ENCODE measurements at places on chromosomes 7 and 10.

GRCh38 chr7:103077318-103077717, 2.4 kb downstream of the ARMC10 start:
- H3K36me3 ChIP-seq = peaks cover 25% of the 10 kb centered on the region
- no peak for DNase-seq
- no peaks in the 10 kb centered on the region for H3K27me3 ChIP-seq
- H3K4me1 ChIP-seq = peaks cover 16% of the 10 kb centered on the region
- no peak overlapping the region for H3K4me3 ChIP-seq
- no peak overlapping the region for H3K27ac ChIP-seq

DNA sequence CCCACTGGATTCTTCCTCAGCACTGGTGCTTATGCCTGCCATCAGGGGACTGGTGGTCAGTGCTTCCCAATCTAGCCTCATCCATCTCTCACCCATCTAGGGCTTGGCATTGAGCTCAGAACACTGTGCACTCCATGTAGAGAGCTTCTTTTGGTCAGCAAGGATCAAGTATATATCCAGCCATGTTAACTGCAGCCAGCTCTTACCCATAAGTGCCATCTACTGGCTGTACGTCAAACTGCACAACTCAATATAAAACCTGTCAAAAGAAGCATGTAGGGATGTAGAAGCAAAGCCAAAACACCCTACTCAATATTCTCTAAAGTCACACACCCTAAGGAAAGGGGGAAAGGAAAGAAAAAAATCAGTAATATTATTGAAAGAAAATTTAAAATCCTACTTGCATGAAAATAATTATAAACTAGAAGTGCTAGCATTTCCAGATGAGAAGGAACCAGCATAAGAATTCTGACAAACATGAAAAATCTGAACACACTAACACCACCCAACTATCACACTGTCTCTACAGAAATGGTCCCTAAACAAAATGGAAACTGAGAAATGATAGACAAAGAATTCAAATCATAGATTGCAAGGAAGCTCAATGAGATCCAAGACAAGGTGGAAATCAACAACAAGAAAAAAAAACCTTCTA, 531.1 kb upstream of the STEAP1 start:
- no peak for DNase-seq
- no peaks in the 10 kb centered on the region for H3K27me3 ChIP-seq
- H3K36me3 ChIP-seq = no peaks in the 10 kb centered on the region
- H3K4me1 ChIP-seq = no peaks in the 10 kb centered on the region
- H3K4me3 ChIP-seq = no peak overlapping the region

GRCh38 chr7:120774481-120774880, 83.5 kb downstream of the TSPAN12 start:
- no peak overlapping the region for H3K4me3 ChIP-seq
- no peaks in the 10 kb centered on the region for H3K4me1 ChIP-seq
- no peak overlapping the region for H3K27ac ChIP-seq

DNA sequence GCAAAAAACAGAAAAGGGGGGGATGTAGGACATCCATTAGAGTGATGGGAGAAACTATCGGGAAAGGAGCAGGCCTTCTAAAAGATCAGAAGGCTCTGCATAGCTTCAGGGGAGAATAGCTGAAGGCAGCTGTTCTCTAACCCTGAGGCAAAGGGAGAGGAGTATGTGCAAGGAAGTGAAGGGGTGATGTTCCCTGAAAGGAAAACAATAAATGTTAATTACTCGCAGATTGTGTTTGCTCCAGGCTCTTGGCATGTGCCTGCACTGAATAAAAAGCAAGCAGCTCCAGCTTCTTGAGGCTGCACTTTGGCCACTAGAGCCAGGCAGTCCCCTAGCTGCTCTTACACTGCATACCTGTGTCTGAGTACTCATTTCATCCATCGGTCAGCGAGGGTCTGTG, 14.4 kb upstream of the STARD3NL start:
- no peaks in the 10 kb centered on the region for H3K36me3 ChIP-seq
- no peak for DNase-seq
- no peak overlapping the region for H3K4me3 ChIP-seq
- no peak overlapping the region for H3K27ac ChIP-seq

GRCh38 chr10:119408969-119409371, 133.5 kb downstream of the RGS10 start:
- H3K27me3 ChIP-seq = no peaks in the 10 kb centered on the region
- H3K27ac ChIP-seq = no peak overlapping the region
- peaks cover 17% of the 10 kb centered on the region for H3K36me3 ChIP-seq

GRCh38 chr7:93828260-93828659, 62.3 kb downstream of the TFPI2 start:
- H3K27ac ChIP-seq = no peak overlapping the region
- H3K36me3 ChIP-seq = no peaks in the 10 kb centered on the region
- no peaks in the 10 kb centered on the region for H3K4me1 ChIP-seq

- peaks cover 29% of the 10 kb centered on the region for H3K4me1 ChIP-seq
- peak overlapping the region; percentile 66 for H3K4me3 ChIP-seq
Measured at GRCh38 chr7:92755680-92756079, 80.7 kb downstream of the CDK6 start.

DNA sequence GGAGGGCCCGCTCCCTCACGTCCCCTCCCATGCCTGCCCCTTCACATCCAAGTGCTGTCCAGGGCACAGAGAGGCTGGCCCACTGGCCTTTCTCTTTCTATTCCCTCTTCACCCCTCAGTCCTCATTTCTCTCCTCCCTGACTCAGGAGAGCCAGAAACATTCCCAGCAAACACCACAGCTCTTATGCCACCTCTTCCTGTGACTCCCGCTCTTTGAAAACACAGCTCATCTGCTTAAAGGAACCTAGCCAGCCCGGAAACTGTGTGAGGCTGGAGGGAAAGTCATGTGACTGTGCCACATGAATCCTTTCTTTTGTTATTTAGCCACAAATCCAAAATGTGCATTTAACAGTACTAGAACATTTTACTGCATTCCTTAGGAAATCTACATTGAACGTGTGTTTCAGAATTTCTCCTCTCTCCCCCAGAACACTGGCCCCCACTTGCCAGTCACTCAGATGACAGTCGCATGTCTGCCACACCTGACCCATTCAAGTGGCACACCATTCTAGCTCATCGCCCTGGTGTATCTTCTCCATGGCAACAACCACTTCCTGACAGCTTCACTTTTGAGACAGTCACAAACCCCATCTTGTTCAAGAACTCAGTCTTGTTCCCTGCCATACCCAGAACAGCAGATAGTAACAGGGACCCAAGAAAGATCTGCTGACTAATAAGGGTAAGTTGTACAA, 42.8 kb downstream of the GRB10 start:
- H3K4me1 ChIP-seq = peaks cover 9% of the 10 kb centered on the region
- H3K4me3 ChIP-seq = peak overlapping the region; percentile 39
- H3K27ac ChIP-seq = peak overlapping the region; percentile 52
- peak; percentile 9 for DNase-seq

DNA sequence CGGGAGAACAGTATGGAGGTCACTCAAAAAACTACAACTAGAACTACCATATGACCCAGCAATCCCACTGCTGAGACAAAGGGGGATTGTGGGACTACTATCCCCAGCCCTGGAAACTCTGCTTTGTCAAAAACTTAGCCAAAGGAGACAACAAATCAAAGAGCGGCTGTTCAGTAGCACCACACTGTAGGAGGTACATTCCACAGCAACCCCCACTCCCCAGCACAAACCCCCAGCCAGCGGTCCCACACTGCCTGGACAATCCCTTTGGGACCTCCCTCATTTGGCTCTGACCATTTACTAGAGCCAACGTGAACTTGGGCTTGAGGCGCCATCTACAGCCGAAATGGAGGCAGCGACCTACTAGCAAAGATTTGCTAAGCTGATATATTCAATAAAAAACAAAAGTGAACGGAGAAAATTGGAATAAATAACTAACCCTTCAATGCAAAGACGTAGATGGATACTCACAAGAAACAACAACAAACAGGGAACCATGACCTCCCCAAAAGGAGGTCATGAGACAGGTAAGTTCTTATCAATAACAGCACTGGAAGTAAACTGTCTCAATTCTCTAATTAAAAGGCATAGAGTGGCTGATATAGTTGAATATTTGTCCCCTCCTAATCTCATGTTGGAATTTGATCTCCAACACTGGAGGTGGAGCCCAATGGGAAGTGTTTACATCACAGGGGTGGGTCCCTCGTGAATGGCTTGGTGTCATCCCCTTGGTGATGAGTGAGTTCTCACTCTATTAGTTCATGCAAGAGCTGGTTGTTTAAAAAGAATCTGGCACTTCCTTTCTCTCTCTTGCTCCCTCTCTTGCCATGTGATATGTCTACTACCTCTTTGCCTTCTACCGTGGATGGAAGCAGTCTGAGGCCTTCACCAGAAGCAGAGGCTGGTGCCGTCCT, 119.0 kb upstream of the KCNMA1 start:
- no peak overlapping the region for H3K4me3 ChIP-seq
- H3K27me3 ChIP-seq = peaks cover 7% of the 10 kb centered on the region
- no peak for DNase-seq
- H3K4me1 ChIP-seq = no peaks in the 10 kb centered on the region
- H3K36me3 ChIP-seq = no peaks in the 10 kb centered on the region

DNA sequence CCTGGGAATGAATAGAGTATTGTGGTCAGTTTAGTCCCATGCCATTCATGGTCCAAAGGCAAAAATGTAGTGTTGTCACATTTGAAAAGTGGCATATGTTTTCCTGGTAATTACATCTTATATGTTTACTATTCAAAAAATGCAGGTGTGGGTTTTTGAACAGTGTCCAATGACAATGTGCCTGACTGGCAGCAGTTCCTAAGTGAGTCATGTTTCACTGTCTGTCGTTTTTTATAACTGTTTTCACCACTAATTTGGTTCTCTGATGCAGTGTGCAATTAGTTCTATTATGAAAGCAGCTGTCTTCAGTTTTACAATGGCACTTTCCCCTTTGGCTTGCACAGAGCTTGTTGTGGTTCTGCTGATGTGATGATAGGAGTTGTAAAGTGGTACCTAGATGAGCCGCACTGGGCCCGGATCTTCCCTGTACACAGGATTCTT, 162.3 kb downstream of the SEM1 start:
- H3K27me3 ChIP-seq = peaks cover 4% of the 10 kb centered on the region
- H3K4me1 ChIP-seq = no peaks in the 10 kb centered on the region
- DNase-seq = no peak
- no peak overlapping the region for H3K4me3 ChIP-seq

GRCh38 chr7:96287132-96287531, 34.8 kb downstream of the SLC25A13 start:
- no peaks in the 10 kb centered on the region for H3K27me3 ChIP-seq
- peak overlapping the region; percentile 15 for H3K4me3 ChIP-seq
- H3K36me3 ChIP-seq = peaks cover 68% of the 10 kb centered on the region
- H3K27ac ChIP-seq = peak overlapping the region; percentile 57
- peak; percentile 40 for DNase-seq
- H3K4me1 ChIP-seq = peaks cover 48% of the 10 kb centered on the region

DNA sequence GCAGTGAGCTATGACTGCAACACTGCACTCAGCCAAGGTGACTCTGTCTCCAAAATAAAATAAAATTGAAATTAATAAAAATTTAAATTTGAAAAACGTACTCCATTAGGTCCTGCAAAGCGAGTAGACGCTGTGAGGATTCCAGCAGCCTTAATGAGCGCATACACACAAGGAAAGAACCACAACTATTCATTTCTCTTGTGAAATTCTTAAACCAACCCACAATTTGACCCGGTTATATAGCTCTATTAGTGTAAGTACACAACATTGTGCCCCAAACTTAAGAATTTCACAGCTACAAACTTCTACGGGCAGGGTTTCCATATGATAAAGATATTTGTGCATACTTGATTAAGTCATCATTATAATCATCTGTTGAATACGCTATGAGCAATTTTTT, 84.4 kb downstream of the PARD3 start:
- H3K36me3 ChIP-seq = no peaks in the 10 kb centered on the region
- no peaks in the 10 kb centered on the region for H3K4me1 ChIP-seq
- no peaks in the 10 kb centered on the region for H3K27me3 ChIP-seq
- no peak overlapping the region for H3K27ac ChIP-seq
- H3K4me3 ChIP-seq = no peak overlapping the region
- no peak for DNase-seq

GRCh38 chr7:102125127-102125596, 161.5 kb upstream of the SH2B2 start:
- H3K4me1 ChIP-seq = peaks cover 12% of the 10 kb centered on the region
- H3K27me3 ChIP-seq = no peaks in the 10 kb centered on the region
- peak; percentile 6 for DNase-seq
- H3K36me3 ChIP-seq = peaks cover 16% of the 10 kb centered on the region
- no peak overlapping the region for H3K4me3 ChIP-seq

DNA sequence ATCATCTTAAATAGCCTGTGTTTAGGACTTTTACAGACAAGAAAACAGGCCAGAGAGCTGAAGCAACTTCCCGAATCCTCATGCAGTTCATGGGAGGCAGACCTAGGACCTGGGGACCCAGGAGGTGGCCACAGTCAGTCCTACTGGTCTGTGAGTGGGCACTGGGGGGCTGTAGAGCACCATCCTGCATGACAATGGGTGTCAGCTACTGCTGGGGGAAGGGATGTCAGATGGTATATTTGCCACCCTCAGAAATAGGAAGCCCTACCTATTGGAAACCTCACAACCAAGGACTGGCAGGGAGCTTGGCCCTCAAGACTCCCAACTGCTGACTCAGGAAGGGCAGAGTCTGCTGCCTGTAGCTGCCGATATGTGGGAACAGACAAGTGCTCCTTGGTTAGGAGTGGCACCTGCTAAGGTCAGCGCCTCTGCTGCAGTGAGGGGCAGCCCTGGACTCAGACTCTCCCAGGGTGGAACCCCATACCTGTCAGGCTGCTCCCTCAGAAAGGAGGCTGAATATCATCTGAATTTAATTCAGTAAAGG, 29.7 kb downstream of the OGDH start:
- peaks cover 63% of the 10 kb centered on the region for H3K4me1 ChIP-seq
- no peak overlapping the region for H3K4me3 ChIP-seq
- peaks cover 21% of the 10 kb centered on the region for H3K36me3 ChIP-seq
- DNase-seq = no peak
- peak overlapping the region; percentile 100 for H3K27ac ChIP-seq

DNA sequence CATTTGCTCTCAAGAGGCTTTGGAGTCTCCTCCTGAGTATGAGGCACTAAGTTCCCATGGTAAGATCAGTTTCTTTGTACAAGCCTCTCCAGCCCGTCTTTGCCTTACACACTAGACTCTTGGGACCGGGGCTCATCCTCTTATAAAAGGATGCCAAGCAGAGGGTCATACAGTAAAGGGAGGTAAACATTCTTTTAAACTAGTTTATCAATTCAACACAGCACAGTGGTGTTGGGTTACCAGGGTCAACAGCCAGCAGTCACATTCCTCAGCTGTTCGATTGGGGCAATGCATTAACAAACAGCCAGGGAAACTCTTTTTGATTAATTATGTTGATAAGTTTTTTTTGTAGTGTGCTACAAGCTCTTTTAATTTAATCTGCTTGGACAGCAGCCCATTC, 37.8 kb downstream of the HHEX start:
- DNase-seq = no peak
- H3K27me3 ChIP-seq = peaks cover 12% of the 10 kb centered on the region
- no peaks in the 10 kb centered on the region for H3K36me3 ChIP-seq
- H3K27ac ChIP-seq = no peak overlapping the region

DNA sequence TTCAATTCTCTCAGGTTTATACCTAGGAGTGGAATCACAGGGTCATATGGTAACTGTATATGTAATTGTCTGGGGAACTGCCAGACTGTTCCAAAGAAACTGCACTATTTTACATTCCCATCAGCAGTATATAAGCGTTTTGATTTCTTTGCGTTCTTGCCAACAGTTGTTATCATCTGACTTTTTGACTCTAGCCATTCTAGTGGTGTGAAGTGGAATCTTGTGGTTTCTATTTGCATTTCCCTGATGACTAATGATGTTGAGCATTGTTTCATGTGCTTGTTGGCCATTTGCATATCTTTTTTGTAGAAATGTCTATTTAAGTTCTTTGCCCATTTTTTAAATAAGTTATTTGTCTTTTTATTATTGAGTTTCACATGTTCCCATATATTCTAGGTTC, 44.3 kb upstream of the ZC3HAV1 start:
- H3K27ac ChIP-seq = no peak overlapping the region
- no peaks in the 10 kb centered on the region for H3K27me3 ChIP-seq
- H3K4me3 ChIP-seq = no peak overlapping the region
